ENCODE measurements at places on chromosomes 16 and 17.

DNA sequence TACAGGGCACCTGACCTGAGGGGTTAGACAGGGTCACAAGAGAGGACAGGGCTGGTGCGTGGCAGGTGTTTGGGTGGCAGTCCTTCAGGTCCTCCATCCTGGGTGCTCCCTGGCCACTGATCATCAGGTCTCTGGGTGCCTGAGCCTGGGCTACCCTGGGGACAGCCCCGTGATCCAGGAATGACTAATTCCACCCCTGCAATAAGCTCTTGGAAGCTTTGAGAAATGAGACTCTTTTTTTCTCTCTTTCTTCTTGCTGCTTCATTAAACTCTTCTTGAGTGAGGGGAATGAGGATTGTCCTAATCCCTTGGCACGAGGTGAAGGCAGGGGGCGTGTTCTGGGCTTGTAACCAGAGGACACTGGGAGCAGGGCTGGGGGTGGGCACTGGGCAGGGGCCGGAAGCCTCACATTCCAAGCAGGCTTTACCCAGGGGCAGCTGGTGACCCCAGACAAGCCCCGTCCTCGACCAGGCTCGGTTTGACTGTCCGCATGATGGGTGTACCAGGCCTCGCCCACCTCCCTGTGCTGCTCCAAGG is 21.4 kb upstream of the SPNS2 start:
- no peak for DNase-seq

- DNase-seq, result no peak
Observed at GRCh38 chr16:7088711-7089110, 243.9 kb upstream of the RBFOX1 start.

GRCh38 chr17:27218719-27219488 is 75.0 kb upstream of the WSB1 start:
- DNase-seq, result no peak

GRCh38 chr16:49068224-49068623 is 213.4 kb downstream of the CBLN1 start:
- DNase-seq, result no peak

- no peak for DNase-seq
Observed at GRCh38 chr17:29574732-29575510, 6.4 kb downstream of the TP53I13 start.

DNA sequence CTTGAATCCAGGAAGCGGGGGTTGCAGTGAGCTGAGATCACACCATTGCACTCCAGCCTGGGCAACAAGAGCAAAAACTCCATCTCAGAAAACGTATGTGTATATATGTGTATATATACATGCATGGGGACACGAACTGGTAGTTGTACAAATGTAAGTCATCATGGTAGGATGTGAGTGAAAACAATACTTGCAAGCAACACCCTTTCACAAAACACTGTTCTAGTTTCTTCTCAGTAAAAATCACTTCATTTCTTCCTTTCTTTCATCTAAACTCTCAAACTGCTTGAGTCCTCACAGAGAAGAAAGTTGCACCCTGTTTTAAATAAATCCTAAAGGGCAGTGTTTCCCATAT is 51.8 kb downstream of the METTL16 start:
- DNase-seq, result no peak

DNA sequence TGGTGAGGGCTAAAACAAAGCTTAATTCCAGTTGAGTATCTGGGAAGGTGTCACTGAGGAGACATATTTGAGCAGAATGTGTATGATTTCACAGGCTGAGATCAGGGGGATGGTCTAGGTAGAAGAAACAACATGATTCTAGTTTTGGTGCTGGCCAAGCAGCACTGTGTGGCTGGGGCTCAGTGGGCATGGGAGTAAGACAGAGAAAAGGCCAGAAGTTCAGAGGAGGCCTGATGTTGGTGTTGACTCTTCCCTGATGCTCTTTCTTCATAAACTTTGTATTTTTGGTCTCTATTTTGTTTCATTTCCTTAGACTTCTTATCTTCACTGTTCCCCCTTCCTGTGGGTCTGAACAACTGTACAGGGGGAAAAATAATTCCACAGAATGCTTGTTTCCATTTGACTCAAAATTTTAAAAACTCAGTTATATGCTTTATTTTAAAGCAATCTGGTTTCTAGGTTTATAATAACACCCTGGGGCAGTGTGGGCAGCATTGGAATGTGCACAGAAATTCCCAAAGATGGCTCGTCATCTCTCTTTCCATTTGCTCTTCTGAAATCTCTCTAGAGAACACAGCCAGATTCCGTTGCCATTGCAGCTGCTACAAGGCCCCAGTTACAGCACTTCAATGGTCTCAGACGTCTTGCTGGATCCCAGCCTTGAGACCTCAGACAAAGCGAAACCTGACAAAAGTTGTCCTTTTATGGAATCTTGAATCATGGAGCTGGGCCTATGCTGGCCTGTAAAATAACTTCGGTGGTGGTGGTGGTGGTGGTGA is 68.3 kb downstream of the SNX11 start:
- DNase-seq, result no peak

- no peak for DNase-seq
Observed at GRCh38 chr17:19281161-19281560, 44.0 kb downstream of the EPN2 start.

- DNase-seq, result no peak
Observed at GRCh38 chr16:84190731-84191388, at the start of gene ADAD2. Gene ADAD2 (plus strand): TSS chr16:84191157. CDS start chr16:84191231, 74 bp downstream.

GRCh38 chr17:77382966-77383612 is 242.3 kb downstream of the SEC14L1 start:
- no peak for DNase-seq

DNA sequence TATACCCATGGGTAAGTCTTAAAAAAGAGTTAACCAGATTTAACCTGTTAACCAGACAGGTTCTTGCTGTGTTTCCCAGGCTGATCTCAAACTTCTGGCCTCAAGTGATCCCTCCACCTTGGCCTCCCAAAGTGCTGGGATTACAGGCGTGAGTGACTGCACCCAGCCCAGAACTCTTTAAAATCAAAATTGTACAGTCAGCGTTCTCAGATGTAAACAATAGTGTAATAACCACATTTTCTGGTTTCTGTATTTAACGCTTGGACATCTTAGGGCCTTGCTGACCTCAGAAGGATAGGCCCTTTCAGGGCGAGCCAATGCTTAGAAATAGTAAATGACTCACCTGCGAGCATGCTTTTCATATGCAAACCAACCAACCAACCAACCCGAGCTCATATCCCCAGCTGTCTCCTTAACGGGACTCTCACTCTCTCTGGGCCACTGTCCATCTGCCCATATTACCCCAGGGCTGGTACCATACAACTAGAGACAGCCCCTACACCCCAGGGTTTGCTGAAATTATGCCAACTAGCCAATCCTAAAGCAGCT is 415.0 kb upstream of the XYLT1 start:
- no peak for DNase-seq

DNA sequence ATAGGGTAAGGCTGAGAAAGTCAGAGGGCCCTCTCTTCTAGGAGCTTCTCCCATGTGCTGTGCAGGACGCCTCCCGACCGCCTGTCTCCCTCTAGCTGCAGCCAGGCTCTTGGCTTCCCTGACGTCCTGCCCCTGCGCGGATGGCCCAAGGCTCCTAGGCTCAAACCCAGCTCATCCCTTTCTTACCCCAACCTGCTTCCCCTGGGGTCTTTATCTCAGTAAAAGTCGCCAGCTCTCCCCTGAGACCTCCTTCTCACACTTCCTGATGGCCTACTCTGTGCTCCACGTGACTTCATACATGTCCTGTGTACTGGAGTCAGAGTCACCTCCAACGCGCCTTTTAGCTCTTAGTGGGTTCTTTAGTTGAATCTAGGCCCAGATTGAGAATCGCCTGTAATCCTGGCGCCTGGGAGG is 1.1 kb upstream of the ZNF747 start:
- peak; percentile 45 for DNase-seq

DNA sequence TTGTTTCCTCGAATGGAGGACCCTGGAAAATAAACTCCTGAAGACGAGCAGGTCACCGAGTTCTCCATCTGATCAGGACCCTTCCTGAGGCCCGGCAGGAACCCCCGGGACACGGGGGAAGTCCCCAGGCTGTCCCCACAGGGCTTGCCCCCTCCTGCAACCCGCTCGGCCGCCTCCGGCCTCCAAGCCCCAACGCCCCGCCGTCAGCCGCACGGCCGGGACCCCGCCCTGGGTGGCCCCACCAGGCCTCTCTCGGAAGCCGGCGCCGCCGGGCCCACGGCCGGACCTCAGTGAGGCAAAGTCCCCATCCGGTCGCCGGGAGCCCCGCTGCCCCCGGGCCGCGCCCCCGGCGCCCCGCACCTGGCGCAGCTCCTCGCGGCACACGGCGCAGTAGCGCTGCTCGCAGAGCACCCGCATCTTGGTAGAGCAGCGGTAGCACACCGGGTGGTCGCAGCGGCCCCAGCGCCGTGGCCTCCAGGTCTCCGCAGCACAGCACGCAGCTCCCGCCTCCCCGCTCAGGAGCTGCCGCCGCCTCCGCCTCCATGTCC is 383 bp downstream of the ZNF598 start:
- no peak for DNase-seq

GRCh38 chr16:13839577-13839976 is 80.4 kb upstream of the ERCC4 start:
- no peak for DNase-seq

DNA sequence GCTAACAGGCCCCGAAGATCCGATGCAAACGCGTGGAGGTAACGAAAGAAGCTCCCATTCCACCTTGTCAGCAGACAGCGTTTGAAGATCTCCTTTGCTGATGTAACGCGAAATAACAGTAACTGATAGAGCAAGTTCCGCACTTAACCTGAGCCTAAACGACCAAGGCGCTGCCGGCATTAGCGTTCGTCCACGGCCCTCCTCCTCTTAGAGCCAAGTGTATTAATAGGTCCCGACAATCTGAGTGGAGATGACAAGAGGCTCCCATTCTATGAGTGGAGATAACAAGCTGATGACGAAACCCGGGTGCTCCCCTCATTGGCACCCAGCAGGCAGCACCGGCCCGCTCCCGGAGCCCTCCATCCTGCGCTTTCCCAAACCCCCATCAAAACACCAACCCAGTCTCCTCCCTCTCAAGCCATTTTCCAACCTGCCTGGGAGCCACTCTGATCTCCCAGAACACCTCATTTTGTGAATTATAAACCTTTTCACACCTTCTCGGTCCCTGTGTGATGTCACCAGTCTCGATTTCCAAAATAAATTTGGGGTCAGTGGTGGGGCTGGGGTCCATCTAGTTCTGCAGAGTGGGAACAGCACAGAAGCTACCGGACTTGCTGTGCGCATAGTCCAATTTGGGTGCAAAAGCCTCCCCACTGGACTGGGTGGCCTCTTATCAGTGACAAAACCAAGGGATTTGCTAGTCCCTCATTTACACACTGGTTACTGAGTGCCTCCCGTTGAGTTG is 35.4 kb upstream of the ARL4D start:
- DNase-seq, result no peak

GRCh38 chr17:34261568-34262337 is 6.7 kb downstream of the CCL2 start:
- no peak for DNase-seq

GRCh38 chr17:77298811-77299210 is 158.0 kb downstream of the SEC14L1 start:
- DNase-seq, result no peak

DNA sequence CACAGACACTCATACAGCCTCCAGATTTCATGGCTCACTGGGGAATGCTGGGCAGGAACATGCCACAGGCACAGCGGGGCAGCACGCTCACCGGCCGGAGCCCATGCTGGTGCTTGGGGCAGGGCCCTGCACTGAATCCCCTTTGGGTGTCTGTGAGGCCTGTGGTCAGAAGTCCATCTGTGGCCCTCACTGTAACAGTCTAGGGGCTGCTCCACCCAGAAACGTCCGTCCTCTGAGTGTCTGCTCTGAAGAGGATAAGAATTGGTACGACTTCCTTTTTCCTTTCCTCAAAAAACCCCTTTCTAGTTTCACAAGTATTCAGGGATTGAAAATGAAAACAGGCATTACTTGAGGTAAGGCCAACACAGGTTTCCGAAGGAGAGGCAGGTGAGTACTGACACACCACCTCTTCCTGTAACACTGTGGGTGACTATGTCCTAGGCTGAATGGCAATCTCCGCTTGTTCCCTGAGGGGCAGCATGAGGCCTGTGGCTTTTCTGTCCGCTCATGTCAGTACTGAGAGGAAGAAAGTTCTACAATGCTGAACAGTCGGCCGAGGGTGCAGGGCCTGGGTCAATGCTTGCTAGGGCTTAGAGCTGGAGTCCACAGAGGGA is 42.5 kb downstream of the TMEM11 start:
- DNase-seq, result no peak

DNA sequence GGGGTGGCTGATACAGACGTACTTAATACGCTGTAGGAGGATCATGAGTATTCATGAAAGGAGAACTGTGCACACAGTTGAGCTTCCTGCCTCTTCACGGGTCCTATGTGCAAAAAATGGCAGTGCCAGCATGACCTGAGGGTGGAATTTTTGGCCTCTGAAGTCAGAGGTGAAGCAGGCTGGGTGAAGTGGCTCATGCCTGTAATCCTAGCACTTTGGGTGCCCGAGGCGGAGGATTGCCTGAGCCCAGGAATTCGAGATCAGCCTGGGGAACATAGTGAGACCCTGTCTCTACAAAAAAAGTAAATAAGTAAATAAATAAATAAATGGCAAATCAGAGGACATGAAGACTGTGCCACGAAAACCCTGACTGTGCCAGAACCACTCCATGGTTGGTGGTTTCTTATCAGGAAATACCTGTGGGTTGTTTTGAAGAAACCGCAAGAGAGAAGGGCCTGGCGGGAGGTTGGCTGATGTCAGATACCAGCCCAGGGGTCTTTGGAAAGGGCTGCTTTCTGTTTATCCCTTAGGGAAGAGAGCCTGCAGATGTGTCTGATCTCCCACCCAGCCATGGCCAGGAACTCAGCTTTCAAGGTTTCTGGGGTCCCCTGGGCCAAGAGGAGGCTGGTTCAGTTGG is 3.4 kb downstream of the ASPSCR1 start:
- no peak for DNase-seq

GRCh38 chr17:48593840-48594537 is 410 bp upstream of the HOXB5 start:
- DNase-seq, result peak; percentile 77

DNA sequence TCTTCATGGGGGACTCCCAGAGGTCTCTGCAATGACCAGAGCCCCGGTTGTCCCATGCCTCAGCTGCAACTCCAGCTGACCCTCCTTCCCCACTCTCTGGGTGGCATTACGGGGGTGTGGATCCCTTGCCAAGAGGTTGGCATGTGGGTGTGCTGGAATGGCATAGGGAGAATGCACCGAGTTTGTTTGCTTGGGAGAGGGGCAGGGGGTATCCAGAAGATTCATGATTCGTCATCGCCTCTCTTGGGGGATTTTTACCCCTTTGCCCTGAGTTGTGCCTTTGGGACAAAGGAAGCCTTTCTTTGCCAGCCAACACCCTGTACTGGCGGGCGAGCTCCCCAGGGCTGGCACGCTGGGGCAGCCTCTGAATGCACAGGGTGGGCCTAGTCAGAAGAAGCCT is 6.5 kb downstream of the ERBB2 start:
- DNase-seq, result no peak
